ENCODE measurements at places on chromosomes 6 and 20. TPM values are rescaled to one million over a fixed set of nuclear protein-coding genes. Genes with fewer than 3 reads are reported as not detected.
A peak's percentile ranks its signal among the peaks of the same experiment; 100 is the strongest.

DPPA5 gene
- total RNA-seq = not detected

GRCh38 chr6:25324066-25324762 lies 45.0 kb downstream of the CARMIL1 start:
- no peak for DNase-seq

DNA sequence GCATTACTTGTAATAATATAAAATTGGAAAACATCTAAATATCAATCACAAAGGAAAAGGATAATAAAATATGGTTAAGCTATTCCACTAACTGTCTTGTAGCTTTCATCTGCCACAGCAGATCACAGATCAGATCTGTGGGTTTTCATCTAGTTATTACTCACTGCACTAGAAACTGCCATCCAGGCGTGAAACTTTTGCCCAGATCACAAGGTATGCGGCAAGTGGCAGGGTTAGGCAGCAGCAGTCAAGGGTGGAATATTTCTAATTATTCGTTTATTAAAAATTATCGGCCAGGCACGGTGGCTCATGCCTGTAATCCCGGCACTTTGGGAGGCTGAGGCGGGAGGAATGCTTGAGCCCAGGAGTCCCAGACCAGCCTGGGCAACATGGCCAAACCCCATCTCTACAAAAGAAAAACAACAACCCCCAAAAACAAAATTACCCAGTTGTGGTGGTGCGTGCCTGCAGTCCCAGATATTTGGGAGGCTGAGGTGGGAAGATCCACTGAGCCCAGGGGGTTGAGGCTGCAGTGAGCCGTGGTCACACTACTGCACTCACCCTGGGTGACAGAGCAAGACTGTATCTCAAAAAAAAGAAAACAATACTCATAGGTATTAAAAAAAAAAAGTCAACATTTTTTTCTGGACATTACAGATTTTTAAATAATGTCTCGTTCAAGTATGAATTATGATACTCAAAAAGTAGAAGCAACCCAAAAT lies 32.1 kb downstream of the BEND3 start:
- no peak for DNase-seq

GRCh38 chr6:56715741-56716140 lies 73.1 kb upstream of the DST start:
- no peak for DNase-seq

DNA sequence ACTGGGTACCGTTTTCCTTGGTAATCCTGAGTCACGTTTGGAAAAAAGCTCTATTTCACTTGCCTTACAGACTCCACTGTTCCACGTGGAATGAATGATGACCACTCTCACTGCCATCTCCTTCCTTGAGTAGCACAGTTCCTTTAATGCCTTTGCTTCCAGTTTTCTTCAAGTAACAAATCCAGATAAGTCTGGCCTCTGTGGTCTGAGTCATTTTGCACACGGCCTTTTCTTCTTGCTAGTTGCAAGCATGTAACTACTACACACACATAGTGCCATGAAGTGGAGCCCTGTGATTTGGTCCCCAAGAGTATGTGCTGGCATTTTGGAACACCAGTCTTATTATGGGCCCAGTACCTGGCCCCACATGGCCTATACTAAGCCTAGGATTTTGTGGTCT lies 182.8 kb downstream of the SASH1 start:
- DNase-seq = no peak

DNA sequence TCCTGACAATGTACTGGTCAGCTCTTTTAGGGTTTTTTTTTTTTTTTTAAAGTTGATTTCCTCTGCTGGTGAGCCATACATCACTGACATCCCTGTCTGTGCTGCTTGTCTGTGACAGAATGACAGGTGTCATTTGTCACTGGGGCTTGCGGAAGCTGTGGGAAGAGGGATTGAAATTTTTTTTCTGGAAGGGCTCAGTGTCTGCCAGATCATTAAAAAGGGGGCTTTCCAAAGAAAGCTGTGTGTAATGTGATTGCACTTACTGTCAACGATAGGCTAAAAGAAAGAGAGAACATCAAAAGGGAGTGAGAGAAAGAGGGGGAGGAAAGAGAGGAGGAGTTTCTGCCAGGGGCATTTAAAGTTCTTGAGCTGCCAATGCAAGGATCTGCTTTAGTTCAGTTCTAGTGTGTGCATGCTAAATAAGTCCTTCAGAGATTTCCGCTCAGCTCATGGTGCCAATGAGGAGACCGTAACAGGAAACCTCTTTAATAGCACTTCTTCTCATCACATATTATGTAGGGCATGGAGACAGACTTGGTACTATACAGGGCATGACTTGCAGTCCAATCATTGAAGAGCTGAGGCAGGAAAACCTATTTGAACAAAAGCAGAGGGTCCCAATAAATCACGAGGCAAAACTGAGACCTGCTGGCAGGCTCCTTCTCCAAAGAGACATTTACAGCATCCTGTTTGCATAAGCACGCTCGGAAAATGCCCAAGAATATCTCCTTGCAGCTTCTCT lies 177.2 kb downstream of the TSHZ2 start:
- DNase-seq = no peak

GRCh38 chr20:64131406-64131805 lies 24.0 kb upstream of the NPBWR2 start:
- no peak for DNase-seq

- DNase-seq = no peak
Measured at GRCh38 chr6:21597801-21598673, 4.5 kb downstream of the SOX4 start.

DNA sequence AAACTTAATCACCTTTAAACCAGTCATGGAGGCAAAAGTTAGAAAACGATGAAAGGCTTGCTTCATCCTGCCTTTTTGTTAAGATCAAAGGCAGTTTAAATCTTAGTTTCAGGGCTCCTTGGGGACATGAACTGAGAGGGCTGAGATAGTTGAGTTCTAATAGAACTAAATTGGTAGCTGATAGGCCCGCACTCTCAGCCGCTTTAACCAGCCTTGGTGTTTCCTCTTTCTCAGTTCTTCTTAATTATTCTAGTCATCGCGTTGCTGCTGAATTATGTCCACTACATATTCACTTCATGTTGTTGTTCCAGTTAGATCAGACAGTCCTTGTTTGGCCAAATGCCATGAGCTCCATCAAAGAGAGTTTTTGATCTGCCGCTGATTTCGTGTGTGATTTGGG lies 72.5 kb downstream of the ANKS1A start:
- DNase-seq = no peak

FILIP1 gene
- 158 TPM for total RNA-seq

GRCh38 chr6:21033575-21034026 lies 499.3 kb downstream of the CDKAL1 start:
- DNase-seq = no peak

DNA sequence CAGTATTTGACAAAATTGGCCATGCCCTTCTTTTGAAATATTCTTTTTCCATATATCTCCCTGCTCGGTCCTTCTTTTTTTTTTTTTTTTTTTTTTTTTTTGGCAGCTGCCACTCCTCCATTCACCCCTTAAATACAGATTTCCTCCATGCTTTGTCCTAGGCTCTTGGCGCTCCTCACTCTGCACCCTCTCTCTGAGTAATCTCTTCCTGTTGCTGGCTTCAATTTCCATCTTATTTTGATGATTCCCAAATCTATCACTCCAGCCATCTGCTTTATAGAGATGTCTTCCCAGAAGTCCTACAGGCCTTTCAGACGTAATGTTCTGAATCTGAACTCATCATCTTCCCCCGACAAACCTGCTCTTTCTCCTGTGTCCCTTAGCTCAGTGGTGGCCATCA lies 12.8 kb upstream of the KLHL32 start:
- DNase-seq = no peak

- no peak for DNase-seq
Measured at GRCh38 chr6:166925141-166925996, 31.0 kb downstream of the RNASET2 start.

DNA sequence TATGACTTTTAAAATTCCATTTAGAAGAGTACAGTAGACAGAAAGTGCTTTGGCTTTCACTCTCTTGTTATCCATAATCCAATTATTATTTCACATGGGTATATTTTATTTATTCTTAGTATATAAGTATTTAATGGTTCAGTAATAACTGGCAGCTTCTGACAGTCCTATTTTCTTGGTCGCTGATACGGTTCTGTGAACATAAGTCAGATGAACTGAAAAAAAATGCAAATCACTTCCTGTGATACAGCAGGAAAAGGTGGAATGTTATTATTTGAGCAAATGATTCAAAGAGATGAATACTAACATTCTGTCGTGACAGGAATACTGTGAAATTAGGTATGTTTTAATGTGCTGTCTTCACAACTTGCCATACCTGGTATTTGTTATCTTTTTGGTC lies 132.3 kb downstream of the ARHGAP18 start:
- no peak for DNase-seq

DNA sequence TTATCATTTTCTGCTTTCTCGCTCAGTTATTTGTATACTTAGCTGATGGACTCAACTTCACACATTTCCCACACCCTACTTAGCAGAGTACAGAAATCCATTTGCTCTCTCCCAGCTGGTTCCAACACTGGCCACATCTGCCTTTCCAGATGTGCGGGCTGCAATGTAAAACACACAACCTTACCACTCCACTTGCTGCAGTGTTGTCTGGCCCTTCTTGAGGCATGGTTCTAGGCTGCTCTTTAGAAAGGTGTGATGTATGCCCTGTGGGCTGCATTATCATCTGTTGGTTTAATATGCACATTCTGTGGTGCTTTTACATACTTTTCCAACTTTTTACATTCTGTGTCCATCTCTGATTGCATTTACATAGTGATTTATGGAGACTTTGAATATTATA lies 56.5 kb downstream of the TRAF3IP2 start:
- no peak for DNase-seq

GRCh38 chr6:123913863-123914262 lies 110.2 kb downstream of the NKAIN2 start:
- DNase-seq = no peak

- DNase-seq = peak; percentile 68
Measured at GRCh38 chr20:44137266-44137801, 49.7 kb downstream of the JPH2 start.

- no peak for DNase-seq
Measured at GRCh38 chr6:83815631-83816272, 37.4 kb upstream of the RIPPLY2 start.

DNA sequence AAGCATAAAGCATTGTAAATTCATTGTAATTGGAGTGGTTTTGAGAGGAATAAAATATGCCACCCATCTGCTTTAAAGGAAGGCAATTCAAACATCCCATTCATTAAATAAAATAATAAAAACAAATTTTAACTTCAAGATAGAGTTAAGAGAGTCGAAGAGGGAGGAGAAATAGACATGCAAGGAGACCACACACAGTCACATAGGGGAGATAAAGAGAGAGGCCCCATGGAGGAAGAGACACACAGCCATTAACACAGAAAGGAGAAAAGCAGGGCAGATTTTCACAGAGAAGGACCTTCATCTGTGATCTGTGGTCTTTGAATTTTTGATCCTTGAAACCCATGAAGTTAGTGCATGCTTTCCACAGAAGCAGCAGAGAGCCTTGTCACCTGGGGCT lies 214.3 kb upstream of the TCF21 start:
- no peak for DNase-seq

- DNase-seq = no peak
Measured at GRCh38 chr6:161429921-161430490, 156.1 kb upstream of the AGPAT4 start.

NANP gene
- total RNA-seq = 2.2 TPM

SLC13A3 gene
- 0.65 TPM for total RNA-seq

DNA sequence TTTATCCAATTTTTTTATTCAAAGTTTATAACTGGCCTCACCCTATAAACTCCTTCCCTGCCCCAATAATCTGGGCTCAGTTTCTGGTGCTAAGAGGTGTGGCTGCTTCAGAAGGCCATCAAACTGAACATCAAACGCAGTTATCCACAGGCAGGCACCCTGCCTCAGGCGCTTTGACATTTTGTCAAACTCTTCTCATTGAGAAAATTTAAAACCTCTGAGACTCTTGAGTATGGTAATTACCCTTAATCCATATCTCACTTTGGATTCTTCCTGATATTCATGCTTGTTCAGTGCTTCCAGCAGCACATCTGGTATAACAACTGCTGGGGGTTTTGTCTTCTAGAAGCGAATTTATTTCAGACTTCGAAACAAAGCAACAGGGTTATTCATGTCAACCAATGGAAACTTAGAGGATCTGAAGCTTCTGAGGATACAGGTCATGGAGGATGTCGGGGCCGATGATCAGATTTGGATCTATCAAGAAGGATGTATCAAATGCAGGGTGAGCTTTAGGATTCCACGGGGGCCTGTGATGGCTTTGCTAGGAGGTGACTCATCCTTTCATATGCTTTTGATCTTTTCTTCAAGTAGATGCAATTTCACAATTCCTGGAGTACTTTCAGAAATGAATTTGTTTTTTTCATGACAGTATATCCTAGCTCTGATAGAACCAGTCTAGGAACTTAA lies 68.2 kb downstream of the RTN4IP1 start:
- no peak for DNase-seq

HLA-DRB5 gene
- 77.1 TPM for total RNA-seq
